CD8-positive, alpha-beta memory T cell (primary cell): ENCODE measurements at places on chromosomes 12 and 14. TPM values are rescaled to one million over a fixed set of nuclear protein-coding genes. Genes with fewer than 3 reads are reported as not detected.

DNA sequence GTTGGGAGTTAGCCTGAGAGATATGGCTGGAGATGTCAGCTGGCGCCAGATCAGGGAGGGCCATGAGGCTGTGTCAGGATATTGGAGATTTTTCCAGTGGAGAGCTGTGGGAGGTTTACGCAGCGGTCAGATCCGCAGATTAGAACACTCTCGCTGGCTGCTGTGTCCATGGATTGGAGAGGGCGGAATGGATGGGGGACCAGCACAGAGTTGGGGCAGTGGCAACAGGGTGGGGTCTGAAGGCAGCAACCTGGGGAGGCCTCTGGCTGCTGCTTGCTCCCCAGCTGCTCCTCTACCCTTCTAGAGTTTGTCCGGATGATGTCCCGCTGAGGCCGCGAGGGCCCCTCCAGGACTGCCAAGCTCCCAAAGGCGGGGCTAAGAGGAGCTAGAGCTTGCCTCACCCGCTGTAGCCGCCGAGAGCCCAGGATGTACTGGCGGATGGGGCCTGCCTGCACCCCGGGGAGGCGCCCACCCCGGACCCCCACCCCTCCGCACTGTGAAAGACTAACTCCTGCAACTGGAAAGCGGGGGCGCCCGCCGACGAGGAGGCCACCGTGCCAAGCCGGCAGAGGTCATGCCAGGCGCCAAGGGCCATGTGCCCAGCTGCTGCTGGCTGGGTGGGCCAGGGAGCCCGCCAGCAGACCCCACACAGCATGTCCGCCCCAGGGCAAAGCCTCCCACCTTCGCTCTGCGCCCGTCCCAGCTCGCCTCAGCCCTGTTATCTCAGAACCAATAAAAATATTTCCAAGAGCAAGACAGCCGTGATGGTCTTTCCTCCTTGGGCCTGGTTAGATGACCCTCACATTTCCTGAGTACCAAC lies 20.2 kb upstream of the MLEC start:
- H3K27me3 ChIP-seq = no peaks in the 10 kb centered on the region
- no peak for DNase-seq
- H3K4me3 ChIP-seq = no peak overlapping the region
- H3K4me1 ChIP-seq = no peaks in the 10 kb centered on the region

Gene RNFT2
- 15.8 TPM for total RNA-seq

DNA sequence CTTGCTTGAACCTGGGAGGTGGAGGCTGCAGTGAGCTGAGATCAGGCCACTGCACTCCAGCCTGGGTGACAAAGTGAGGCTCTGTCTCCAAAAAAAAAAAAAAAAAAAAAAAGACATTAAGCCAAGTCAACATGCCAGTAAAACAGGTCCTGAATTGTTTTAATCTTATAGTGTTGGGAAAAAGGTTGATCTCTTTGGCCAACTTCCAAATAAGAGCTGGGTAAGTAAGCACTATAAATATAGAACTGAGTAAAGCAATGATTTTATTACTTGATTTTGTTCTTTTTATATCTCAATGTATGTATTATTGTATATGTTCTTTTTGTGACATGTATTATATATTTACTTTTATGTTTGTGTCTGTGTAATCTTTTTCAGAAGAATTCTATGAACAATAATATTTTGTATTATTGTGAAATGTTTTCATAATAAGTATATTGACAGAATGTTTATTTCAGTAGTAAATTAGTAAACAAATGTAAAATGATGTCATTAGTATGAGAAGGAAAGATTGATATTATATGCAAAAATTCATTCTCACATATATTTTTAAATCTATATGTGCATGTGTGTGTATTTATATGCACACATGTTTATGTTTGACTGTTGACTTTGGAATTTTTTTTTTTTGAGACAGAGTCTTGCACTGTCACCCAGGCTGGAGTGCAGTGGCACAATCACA lies 9.6 kb upstream of the AKAP6 start:
- no peak overlapping the region for H3K4me3 ChIP-seq
- H3K27me3 ChIP-seq = no peaks in the 10 kb centered on the region
- no peaks in the 10 kb centered on the region for H3K36me3 ChIP-seq
- H3K4me1 ChIP-seq = no peaks in the 10 kb centered on the region
- H3K27ac ChIP-seq = no peak overlapping the region

GRCh38 chr12:62709311-62709710 lies 225.6 kb downstream of the PPM1H start:
- no peak overlapping the region for H3K27ac ChIP-seq
- no peak overlapping the region for H3K4me3 ChIP-seq
- H3K27me3 ChIP-seq = no peaks in the 10 kb centered on the region
- H3K36me3 ChIP-seq = no peaks in the 10 kb centered on the region

Gene TESPA1
- 77.3 TPM for total RNA-seq

Gene FOXG1
- total RNA-seq = not detected

Gene LRIG3
- not detected for total RNA-seq

- H3K27me3 ChIP-seq = no peaks in the 10 kb centered on the region
- DNase-seq = no peak
Measured at GRCh38 chr12:15540005-15540404, 217.7 kb downstream of the PTPRO start.

- DNase-seq = peak; percentile 90
- H3K36me3 ChIP-seq = no peaks in the 10 kb centered on the region
- peaks cover 30% of the 10 kb centered on the region for H3K4me1 ChIP-seq
- peak within 1 kb of the TSS; percentile 92 for H3K27ac ChIP-seq
- no peaks in the 10 kb centered on the region for H3K27me3 ChIP-seq
- H3K4me3 ChIP-seq = peak within 1 kb of the TSS; percentile 95
Measured at GRCh38 chr12:59595883-59596540, at the start of gene SLC16A7. SLC16A7 (plus strand) TSS chr12:59596029; CDS start chr12:59704802, 108,773 bp downstream.

GRCh38 chr14:68408680-68409079 lies 384.2 kb downstream of the ZFP36L1 start:
- no peaks in the 10 kb centered on the region for H3K27me3 ChIP-seq
- no peak overlapping the region for H3K27ac ChIP-seq
- peaks cover 22% of the 10 kb centered on the region for H3K4me1 ChIP-seq
- no peak overlapping the region for H3K4me3 ChIP-seq
- no peak for DNase-seq

- H3K27ac ChIP-seq = no peak overlapping the region
- DNase-seq = no peak
- no peaks in the 10 kb centered on the region for H3K36me3 ChIP-seq
- no peak overlapping the region for H3K4me3 ChIP-seq
- no peaks in the 10 kb centered on the region for H3K4me1 ChIP-seq
Measured at GRCh38 chr14:21278632-21279031, 1.3 kb upstream of the RPGRIP1 start.

DNA sequence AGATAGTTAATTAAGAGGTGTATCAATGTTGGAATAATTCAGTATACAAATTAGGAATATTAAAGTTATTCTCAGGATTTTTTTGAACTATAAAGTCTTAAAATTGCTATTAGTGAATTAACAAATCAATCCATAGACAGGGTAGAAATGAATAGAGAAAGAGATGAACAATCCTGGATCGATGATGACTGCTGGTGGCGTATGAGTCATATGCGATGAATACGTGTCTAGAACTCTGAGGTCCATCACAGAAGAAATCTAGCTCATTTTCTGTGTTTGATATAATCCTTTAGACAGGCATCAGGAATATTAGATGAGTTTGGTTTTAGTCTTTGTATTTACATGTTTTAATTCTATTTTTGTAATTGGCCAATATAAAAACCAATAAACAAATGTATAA lies 85.4 kb upstream of the RTL1 start:
- no peak for DNase-seq
- no peak overlapping the region for H3K4me3 ChIP-seq
- H3K27ac ChIP-seq = no peak overlapping the region
- no peaks in the 10 kb centered on the region for H3K36me3 ChIP-seq

DNA sequence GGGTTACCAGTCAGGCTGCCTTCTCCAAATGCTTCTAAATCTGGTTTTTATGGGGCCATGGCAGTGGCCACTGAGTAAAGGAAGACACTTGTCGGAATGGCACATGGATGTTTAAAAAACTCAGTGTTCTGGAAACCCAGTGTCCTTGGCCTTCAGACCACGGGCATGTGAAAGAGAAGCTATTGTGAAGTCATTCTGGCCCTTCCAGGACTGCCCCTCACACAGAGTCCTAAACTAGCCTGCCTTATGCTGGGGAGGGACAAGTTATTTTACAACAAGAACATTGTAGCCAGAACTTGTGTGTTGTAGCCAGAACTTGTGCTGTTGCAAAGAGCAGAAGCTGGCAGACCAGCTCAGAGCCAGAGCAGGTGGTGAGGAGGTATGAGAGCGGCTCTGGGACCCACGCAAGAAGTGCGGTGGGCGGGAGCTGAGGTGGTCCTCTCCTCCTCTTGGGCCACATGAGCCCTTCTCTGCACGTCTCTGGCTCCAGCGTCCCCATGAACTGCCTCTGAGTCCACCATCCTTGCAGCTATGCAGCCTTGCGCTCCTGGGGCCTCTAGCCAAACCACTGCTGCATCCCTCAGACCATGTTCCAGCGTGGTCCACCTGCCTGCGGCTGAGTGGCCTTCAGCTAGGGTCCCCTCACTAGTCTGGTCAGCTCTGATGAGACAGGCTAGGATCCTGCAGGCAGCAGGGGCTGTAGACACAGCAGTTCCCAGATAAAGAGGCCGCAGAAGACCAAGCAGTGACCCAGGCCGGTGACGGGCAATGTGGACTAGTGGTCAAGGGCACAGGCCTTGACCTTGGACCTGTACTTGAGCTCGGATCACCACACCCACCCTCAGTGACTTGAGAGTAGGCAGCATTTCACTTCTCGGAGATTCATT lies 32.5 kb downstream of the MMAB start:
- no peak overlapping the region for H3K27ac ChIP-seq
- H3K36me3 ChIP-seq = no peaks in the 10 kb centered on the region
- DNase-seq = no peak
- H3K4me3 ChIP-seq = no peak overlapping the region
- no peaks in the 10 kb centered on the region for H3K27me3 ChIP-seq

DNA sequence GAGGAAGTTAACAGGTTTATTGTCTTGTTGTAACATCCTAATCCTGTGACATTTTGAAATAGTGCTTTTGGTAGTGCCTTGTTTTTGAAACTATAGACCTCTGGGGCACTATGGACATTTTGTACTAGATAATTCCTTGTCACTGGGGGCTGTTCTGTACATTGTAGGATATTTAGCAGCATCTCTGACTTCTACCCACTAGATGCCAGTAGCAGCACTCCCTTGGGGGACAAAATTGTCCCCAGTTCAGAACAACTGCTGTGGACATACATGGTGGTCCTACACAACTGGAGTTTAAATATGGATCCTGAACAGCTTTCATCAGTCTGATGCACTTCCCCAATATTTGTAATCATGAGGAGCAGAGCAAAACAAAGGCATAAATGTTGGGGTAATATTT lies 264.7 kb downstream of the RAD51B start:
- no peak for DNase-seq
- no peak overlapping the region for H3K4me3 ChIP-seq
- no peaks in the 10 kb centered on the region for H3K36me3 ChIP-seq
- H3K4me1 ChIP-seq = peaks cover 6% of the 10 kb centered on the region
- no peak overlapping the region for H3K27ac ChIP-seq
- no peaks in the 10 kb centered on the region for H3K27me3 ChIP-seq

- H3K4me1 ChIP-seq = no peaks in the 10 kb centered on the region
- no peak overlapping the region for H3K4me3 ChIP-seq
- no peaks in the 10 kb centered on the region for H3K36me3 ChIP-seq
- no peaks in the 10 kb centered on the region for H3K27me3 ChIP-seq
- no peak overlapping the region for H3K27ac ChIP-seq
- DNase-seq = no peak
Measured at GRCh38 chr12:94586589-94587259, 63.6 kb downstream of the TMCC3 start.

- DNase-seq = no peak
- no peaks in the 10 kb centered on the region for H3K27me3 ChIP-seq
- H3K36me3 ChIP-seq = no peaks in the 10 kb centered on the region
- no peak overlapping the region for H3K4me3 ChIP-seq
- no peak overlapping the region for H3K27ac ChIP-seq
Measured at GRCh38 chr12:8779281-8779680, 43.1 kb upstream of the A2ML1 start.

DNA sequence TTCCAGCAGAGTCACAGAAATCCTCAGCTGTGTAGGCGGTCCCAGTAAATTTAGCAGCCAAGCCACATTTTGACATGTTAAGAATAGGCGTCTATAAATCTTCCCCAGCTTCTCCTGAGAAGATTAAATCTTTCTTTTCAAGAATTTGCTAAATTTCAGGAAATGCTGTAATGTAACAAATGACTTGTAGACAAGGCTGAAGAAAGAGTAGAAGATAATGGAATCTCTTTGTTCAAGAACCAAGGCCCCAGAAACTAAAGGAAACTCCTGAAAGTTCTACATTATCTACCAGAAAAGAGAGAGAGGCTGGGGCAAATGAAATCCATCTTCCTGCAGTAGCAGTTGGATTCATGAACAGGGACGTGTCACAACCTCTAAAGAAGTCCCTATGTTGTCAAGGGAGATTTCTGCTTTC lies 760.3 kb downstream of the NOVA1 start:
- H3K36me3 ChIP-seq = no peaks in the 10 kb centered on the region
- H3K4me1 ChIP-seq = no peaks in the 10 kb centered on the region
- no peak for DNase-seq
- H3K27ac ChIP-seq = no peak overlapping the region
- H3K27me3 ChIP-seq = no peaks in the 10 kb centered on the region

DNA sequence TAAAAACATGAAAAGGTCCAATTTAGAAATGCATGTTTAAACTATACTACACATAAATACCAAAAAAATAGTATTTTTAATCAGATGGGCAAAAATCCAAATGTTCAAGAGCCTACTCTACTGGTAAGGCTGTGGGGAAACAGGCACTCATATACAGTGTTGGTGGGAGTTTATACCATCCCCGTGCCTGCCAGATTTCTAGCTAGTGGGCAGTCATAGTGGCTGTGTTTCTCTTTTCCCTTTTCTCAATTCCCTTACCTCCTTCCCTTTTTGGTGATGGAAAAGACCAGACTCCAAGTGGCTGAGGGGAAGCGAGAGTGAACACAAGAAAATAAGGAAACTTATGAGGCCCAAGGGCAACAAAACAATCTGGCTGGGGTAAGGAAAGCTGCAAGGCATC lies 14.7 kb downstream of the ZNF641 start:
- H3K27ac ChIP-seq = no peak overlapping the region
- no peaks in the 10 kb centered on the region for H3K4me1 ChIP-seq
- no peak for DNase-seq

Gene RHOJ
- not detected for total RNA-seq

- H3K4me3 ChIP-seq = no peak overlapping the region
- H3K27ac ChIP-seq = no peak overlapping the region
- H3K36me3 ChIP-seq = no peaks in the 10 kb centered on the region
Measured at GRCh38 chr12:12992418-12993130, 7.5 kb downstream of the HEBP1 start.

- H3K4me3 ChIP-seq = no peak overlapping the region
- no peak overlapping the region for H3K27ac ChIP-seq
- no peaks in the 10 kb centered on the region for H3K4me1 ChIP-seq
Measured at GRCh38 chr12:81075539-81075938, 2.3 kb upstream of the ACSS3 start.

GRCh38 chr14:74834692-74835392 lies 41.1 kb downstream of the PROX2 start:
- H3K4me3 ChIP-seq = no peak overlapping the region
- H3K27ac ChIP-seq = no peak overlapping the region
- DNase-seq = no peak
- H3K36me3 ChIP-seq = no peaks in the 10 kb centered on the region

Gene EPYC
- total RNA-seq = not detected

GRCh38 chr14:104513641-104514046 lies 65.9 kb upstream of the C14orf180 start:
- no peaks in the 10 kb centered on the region for H3K36me3 ChIP-seq
- no peak for DNase-seq
- H3K27ac ChIP-seq = no peak overlapping the region
- H3K27me3 ChIP-seq = no peaks in the 10 kb centered on the region
